NK-92 treated with Interleukin-12 subunit alpha and Interleukin-12 subunit beta, amount 100 ng/mL, for 24 hours (cell line): ENCODE measurements at places on chromosomes 3 and 15.

GRCh38 chr3:169748670-169749069, 16.2 kb downstream of the TERC start:
- DNase-seq, result no peak

DNA sequence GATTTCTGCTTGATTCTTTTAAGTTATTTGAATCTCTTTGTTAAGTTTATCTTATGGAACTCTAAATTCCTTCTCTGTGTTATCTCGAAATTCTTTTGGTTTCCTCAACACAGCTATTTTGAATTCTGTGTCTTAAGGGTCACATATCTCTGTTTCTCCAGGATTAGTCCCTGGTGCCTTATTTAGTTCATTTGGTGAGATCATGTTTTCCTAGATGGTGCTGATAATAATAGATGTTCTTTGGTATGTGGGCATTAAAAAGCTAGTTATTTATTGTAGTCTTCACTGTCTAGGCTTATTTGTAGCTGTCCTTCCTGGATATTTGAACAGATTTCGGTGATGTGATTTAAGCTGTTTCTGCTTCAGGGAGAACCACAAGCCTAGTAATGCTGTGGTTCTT, 615.6 kb upstream of the NECTIN3 start:
- no peak for DNase-seq

- no peak for DNase-seq
These were observed 189.8 kb downstream of the SLCO3A1 start for GRCh38 chr15:92043283-92043682.

- no peak for DNase-seq
These were observed 61.4 kb upstream of the IMPG2 start for GRCh38 chr3:101381809-101382208.

- no peak for DNase-seq
These were observed 172.5 kb downstream of the ABHD5 start for GRCh38 chr3:43862992-43863805.
